ENCODE measurements at places on chromosomes 16 and 17.

DNA sequence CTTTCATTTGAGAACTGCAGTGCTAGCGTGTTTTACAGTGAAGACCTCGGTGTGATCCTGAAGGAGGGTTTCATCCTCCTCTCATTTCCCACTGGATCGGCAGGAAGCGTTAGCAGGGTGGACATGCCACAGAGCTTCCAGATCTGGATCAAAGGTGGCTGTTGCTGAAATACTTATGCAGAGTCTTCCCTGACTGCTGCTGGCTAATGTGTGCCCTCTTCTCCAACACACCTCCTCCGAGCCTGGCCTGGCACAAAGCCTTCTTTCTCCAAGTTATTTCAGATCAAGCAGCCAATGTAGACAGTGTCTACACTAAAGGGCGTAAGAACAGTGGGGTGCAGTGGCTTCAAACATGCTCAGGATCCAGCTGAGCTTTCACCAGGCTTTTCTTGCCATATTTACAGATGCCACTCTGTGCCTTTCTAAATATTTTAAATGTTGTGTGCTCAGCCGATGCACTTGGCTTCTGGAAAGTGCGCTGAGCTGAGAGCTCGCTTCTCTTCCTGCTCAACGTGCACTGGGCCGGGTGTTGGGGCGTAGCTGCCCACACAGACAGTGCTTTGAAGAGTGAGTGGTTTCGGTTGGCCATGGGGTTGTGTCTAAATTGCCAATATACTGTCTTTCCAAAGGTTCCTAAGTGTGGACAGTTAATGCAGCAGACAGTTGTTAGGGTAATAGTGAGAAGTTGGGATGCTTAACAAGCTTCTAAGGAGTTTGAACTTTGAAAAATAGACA lies 2.1 kb downstream of the ZNF750 start:
- no peak for DNase-seq

GRCh38 chr16:29651774-29652349 lies 11.2 kb upstream of the SPN start:
- DNase-seq = no peak

DNA sequence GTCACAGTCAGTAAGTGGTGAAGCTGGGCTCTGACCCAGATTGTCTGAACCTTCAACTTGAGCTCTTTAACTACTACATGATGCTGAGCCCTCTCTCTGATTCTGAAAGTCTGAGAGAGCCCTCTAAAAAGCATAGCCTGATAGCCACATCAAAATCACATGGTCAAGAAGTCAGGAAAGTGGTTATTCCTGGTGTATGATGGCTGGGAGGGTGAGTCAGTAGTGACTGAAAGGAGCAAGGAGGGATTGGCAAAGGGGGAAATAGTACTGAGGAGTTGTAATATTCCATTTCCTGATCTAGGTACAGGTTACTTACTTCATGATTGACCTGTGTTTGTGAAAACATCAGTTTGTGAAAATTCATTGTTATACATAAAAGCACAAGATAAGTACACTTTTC lies 89.1 kb downstream of the SSH2 start:
- DNase-seq = no peak

DNA sequence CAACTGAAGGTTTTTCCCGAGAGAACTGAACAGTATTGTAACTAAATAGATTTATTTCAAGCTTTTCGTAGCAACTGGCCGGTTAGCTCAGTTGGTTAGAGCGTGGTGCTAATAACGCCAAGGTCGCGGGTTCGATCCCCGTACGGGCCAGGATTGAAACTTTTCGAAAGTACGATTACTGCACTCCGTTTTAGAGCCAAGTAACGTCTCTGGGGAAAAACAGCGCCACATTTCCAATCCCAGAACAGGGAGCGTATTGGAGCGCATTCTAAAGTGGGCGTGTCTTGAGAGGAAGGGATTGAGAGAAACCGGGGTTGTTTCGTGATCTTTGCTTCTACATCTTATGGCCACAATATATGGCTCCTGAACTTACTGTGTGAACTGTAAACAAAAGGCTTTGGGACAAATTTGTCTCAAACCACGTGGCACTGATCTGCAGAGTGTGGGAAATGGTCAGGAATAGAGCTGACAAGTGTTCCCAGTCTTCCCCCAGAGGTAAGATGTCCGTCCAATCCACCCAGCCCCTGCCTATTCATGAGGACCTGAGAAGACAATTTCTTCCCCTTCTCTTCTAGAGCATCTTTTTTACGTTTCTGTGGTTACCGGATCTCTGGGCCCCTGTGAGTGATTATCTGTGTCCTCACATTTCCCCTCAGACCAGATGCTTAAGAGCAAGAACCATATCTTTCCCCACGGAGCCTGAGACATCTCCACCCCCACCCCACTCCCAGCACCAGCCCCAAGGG lies 2.3 kb downstream of the BORCS6 start:
- DNase-seq = no peak

GRCh38 chr16:24890746-24891145 lies 45.0 kb downstream of the SLC5A11 start:
- no peak for DNase-seq

GRCh38 chr16:57084996-57085395 lies 7.4 kb upstream of the CPNE2 start:
- no peak for DNase-seq

DNA sequence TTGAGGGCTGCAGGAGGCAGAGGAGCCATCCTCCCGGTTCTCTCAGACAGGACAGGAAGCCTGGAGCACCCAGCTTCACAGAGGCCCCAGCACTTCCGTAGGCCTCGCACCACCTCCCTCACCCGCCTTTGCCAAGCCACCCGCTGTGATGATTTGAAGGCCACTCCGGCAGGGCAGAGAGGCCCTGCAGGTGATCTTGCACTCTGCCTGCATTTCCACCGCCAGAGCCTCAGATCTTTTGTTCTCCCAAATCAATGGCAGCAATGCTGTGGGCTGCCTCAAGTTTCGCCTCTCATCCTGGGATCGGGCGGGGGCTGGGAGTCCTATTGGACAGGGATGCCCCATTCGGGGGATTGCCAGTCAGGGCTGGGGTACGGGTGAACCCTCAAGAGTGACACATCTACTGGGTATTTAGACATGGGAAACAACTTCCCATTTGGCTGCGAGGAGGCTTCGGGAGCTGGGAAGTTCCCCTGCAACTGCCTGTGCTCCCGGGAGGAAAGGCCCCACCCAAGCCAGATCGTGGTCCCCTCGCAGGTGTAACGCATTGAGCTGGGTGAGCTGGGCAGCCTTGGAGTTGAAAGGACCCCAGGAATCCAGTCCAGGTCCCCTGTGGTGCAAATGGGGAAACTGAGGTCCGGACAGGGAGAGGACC lies 34.8 kb upstream of the PEMT start:
- no peak for DNase-seq

DNA sequence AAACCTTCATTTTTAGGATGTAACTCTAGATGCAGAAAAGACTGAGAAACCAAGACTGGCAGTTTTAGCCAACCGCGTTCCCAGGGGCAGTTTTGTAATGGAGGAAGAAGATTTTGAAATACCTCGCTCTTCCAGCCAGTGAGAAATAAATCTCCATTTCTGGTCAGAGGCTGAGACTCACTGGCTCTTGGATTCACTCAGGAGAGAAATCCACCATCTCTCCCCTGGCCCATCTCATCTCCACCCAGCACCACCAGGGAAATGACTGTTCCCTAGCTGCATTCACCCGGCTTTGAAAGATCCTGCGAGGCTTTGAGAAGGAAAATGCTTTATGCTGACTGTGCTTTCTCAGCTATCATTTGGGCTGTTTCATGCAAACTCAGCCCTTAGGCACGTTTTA lies 185.2 kb downstream of the SOX9 start:
- no peak for DNase-seq

DNA sequence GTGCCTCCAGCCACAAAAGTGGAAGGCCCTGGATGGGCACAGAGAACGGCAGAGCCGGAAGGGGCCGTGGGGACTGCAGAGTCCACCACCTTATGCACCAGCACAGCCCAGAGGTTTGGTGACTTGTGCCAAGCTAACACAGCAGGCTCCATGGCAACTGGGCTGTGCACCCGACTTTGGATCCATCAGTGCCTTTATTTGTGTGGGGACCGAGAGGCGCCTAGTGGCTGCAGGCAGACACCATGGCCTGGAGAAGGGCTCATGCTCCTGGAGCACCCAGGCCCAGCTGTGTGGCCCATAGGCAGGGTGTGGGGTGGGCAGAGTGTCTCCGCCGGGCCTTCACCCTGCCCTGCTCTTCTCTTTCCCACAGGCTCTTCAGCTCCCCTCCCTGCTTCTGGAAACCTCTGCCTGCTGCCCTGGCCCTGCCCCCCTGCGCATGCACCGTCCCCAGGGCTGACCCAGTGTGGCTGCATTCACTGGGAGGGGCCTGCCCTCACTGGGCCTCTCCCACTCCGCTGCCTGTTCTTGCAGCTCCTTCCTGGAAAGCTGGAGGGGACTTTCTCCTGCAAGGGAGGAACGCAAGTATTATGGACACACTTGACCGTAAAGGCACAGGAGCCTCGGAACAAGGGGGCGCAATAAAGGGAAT lies 10.1 kb downstream of the C16orf90 start:
- no peak for DNase-seq

- DNase-seq = no peak
Observed at GRCh38 chr16:84379709-84380362, 11.5 kb downstream of the ATP2C2 start.

DNA sequence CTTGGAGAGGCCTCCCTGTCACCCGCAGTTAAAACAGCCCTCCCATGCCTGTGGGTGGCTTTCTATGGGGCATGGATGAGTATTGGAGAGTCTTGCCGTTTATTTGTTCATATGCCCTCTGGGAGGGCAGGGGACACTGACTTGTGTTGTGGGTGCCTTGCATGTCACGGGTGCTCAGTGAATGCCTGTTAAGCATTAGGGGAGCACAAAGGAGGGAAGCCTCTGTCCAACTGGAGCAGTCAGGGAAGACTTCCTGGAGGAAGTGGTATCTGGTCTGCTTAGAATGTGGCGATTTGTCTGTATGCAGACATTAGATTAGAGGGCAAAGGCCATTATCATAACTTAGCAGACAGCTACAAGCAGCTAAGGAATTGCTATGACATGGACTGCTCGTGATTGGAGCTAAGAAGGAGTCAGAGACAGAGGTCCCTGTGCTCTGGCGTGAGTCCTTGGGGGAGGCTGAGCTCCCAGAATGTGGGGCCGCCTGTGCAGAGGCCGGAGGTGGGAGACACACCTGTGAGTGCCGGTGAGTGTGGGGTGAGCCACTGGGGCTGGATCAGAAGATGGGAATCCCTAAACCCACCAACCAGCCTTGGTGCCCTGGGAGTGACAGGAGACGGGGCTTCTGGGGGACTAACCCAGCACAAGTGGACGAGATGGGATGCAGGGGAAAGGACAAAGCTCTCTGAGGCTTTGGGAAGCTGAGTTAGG lies 286.1 kb downstream of the SEC14L1 start:
- DNase-seq = no peak

- no peak for DNase-seq
Observed at GRCh38 chr17:28577466-28577824, 750 bp upstream of the ALDOC start.

- DNase-seq = no peak
Observed at GRCh38 chr16:11624636-11625607, 38.2 kb upstream of the LITAF start.

GRCh38 chr17:17636272-17636885 lies 44.9 kb upstream of the PEMT start:
- DNase-seq = no peak

DNA sequence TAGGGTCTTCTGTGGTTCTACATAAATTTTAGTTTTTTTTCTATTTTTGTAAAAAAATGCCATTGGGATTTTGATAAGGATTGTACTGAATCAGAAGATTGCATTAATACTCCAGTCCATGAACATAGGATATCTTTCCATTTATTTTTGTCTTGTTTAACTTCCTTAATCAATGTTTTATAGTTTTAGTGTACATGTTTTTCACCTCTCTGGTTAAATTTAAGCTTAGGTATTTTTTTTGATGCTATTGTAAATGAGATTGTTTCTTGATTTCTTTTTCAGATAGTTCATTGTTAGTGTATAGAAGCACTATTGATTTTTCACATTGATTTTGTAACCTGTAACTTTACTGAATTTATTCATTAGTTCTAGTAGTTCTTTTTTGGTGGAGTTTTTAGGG lies 35.4 kb downstream of the ITGAM start:
- DNase-seq = no peak

GRCh38 chr17:31266042-31266441 lies 31.0 kb downstream of the OMG start:
- DNase-seq = no peak

GRCh38 chr16:85269165-85269564 lies 156.9 kb upstream of the CIBAR2 start:
- no peak for DNase-seq

All from vagina (tissue), 2 donors.